Activated T-helper 1 cell treated with anti-CD3 and anti-CD28 coated beads, Interleukin-2, amount 50 U/mL, for 16 hours (primary cell): ENCODE measurements at places on chromosomes 3 and 15.

- no peak for DNase-seq
These were observed 44.0 kb downstream of the PDE8A start for GRCh38 chr15:85025516-85026251.

GRCh38 chr15:78048628-78048920 lies 28.9 kb downstream of the TBC1D2B start:
- DNase-seq = no peak

DNA sequence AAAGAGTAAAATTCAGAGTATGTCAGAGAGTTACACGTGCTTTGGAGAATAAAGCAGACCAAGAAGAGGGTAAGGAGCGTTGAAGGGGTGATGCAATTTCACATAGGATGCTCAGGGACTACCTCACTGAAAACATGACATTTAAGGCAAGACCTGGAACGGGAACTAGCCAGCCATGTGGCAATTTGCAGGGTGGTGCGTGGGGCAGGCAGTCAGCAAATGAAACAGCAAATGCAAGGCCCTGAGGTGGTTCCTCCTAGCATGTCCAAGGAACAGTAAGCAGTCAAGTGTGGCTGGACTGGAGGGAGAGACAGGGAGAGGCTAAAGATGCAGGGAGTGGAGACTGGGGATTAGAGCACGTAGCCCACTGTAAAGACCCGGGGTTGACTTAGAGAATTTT lies 146.1 kb upstream of the LPP start:
- no peak for DNase-seq

GRCh38 chr3:16871915-16872842 lies 12.6 kb upstream of the PLCL2 start:
- no peak for DNase-seq

DNA sequence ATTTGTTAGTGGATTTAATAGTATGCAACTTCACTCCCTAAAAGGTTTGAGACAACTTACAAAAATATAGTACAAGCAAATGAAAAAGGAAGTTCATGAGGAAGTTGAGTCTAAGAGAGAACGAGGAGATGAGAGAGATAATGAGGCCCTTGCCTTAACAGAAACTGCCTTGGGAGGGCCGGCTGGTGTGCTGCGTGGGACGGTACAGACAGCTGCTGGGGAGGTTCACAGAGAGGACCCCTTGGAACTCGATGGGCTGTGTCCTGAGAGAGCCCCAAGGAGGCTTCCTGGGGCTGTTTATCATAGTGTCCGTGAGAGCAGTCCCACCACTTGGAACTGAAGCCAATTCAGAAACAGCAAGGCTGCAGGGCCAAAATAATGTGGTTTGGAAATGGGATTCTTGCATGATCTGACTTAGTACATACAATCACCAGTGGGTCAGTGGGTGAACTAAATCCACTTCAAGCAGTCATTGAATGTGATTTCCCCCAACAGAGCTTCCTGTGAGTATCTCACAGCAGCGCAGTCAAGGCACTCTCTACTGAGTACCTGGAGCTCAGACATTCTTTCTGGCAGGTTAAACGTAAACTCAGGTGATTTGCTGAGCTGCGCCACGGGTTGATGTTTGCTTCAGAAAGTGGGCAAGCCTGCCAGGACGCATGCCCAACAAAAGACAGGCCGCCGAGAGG lies 90.8 kb downstream of the CRTC3 start:
- DNase-seq = no peak

- DNase-seq = no peak
These were observed 57.3 kb upstream of the DLG1 start for GRCh38 chr3:197355713-197356112.

GRCh38 chr3:492586-493316 lies 296.2 kb downstream of the CHL1 start:
- DNase-seq = no peak

DNA sequence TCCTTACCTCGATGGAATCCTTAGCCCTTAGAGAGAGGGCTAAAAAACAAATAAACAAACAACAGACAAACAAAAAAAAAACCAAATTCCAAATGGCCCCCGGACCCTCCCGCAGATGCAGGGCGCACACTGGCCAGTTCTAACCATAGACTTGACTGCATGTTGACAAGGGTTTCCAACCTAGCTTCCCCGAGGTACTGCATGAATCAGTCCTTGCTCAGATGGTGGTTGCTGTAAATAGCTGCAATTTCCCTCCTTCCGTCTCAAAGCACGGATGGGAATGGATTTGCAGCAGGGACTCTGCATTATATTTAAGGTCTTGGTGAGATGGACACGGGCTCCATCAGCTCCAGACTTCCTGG lies 162.8 kb downstream of the CD47 start:
- no peak for DNase-seq

GRCh38 chr3:32371461-32372212 lies 20.0 kb upstream of the CMTM7 start:
- no peak for DNase-seq

DNA sequence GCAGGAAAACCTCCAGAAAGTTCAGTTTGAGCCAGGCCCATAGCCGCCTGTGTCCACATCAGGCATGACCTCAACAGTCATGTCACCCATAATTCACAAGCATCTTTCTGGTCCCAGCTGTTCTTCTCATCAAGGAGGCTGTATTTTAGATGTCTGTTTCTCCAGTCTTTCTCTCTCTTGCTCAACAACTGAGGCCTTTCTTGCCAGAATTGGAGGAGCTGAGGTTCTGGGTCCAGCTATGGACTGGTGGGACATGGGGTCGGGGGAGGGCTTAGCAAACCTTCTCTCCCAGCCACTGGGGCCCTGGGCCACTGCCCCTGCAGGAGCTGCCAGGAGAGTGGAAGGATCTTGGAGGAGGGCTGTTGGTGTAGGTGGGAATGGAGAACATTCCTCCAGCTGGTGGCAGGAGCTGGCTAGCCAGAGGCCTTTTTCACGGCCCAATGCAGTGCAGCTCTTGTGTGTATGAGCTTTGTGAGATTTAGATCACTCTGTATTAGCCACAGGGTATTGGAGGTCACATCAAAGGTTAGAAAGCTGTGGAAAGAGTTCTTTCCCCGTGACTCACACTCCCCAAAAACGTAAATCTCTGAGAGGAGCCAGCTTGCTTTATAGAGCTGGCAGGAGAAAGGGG lies 23.5 kb downstream of the MAGEF1 start:
- DNase-seq = no peak

- DNase-seq = no peak
These were observed 139.2 kb downstream of the RBMS3 start for GRCh38 chr3:29420106-29420505.

DNA sequence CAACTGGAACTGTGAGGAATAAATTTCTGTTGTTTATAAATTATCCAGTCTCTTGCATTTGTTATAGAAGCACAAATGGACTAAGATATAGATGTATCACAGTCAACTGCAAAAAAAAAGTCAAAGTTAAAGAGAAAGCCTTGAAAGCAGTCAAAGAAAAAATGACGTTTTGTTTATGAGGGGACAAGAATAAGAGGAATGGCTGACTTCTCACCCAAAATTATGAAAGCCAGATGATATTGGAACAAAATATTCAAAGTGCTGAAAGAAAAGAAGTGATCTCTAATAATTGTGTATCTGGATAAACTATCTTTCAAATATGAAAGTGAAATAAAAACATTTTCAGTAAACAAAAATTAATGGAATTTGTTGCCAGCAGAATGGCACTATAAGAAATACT lies 171.8 kb upstream of the IGF1R start:
- DNase-seq = no peak

- no peak for DNase-seq
These were observed 26.0 kb upstream of the MAGEF1 start for GRCh38 chr3:184737641-184738505.

DNA sequence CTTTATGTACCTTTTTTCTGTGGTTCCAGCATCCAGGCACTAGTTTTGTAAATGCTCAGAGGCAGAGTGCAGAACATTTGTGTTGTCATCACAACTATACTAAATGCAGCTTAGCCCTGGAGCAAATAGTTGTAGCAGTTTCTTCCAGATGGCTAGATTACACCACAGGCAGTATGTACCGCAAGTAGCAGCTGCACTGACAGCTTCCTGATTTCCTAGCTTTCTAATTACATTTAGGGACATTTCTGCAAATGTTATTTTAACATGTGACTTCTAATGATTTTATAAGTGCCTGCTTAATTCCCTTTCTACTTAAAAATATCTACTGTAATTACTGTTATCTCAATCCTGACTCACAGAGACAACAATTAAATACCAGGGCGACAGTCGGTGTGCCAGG lies 106.5 kb downstream of the NR2E3 start:
- DNase-seq = no peak

- DNase-seq = no peak
These were observed 105.3 kb upstream of the UBE3A start for GRCh38 chr15:25544076-25544475.

GRCh38 chr3:187951452-187952190 lies 202.3 kb upstream of the LPP start:
- no peak for DNase-seq

DNA sequence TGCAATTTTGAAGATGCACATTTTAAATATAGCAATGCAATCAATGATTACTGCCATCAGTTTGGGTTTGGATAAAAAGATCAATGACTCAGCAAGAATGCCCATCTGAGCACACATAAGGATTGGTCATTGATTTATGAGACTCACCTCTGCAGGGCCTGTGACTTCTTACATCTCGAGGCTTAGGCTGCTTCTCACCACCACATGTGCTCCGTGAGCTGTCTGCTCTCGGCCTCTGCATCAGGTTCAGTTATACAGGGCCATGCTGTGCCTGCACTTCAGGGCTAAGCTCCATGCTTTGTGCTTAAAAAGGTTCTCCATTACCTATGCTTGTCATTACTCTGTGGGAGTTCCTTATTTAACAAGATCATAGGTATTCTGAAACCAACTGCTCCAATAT lies 887.5 kb downstream of the DIPK2A start:
- DNase-seq = no peak

DNA sequence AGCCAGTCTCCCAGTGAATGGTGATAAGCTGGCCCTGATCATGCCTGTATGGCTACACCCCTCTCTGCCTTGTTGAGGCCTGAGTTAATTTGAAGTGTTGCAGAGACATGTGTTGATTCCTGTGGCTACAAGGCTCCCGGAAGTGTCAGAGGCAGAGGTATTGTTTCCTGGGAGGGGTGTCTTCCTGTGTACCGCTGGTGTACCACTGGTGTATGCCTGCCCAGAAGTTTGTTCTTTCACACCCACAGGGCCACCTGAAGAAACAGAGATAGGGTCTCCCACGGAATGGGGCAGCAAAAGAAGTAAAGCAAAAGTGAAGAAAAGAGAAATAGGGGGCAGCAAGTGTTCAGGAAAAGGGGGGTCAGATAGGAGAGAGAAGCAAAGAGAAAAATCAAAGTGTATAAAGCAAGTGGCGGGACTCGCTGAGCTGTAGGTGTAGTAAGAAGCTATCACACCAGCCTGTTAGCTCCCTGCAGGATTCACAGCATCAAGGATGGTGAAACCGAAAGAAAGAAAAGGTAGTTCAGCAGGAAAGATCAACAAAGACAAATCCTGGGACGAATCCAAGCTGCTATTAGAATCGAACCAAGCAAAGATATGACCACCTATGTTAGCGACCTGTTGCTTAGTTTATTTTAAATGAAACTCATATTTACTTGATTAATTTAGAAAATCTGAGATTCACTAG lies 36.6 kb upstream of the CD47 start:
- peak; percentile 27 for DNase-seq

DNA sequence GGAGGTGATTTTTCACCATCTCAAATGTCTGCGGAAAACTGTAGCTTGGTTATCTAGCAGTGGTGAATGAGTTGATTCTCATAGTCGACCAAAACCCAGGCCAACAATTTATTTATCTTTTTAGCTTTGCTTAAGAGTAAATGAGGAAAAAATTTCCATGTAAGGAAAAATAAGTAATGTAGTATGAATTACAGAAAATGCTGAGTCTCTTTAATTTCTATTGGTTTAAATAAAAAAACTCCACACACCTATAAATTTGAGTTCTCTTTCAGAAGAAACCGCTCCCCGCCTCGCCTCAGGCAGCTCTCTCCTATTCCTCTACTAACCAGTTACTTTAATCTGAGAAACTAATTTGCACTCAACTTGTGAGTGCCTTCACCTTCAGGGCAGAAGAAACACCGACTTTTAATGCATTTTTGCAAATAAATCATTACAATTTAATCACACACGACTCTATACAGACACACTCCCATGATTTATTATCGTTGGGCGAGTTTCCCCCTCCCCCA lies 540 bp upstream of the RSRC1 start:
- no peak for DNase-seq

- DNase-seq = no peak
These were observed 157.3 kb downstream of the IGF1R start for GRCh38 chr15:98805434-98806274.

DNA sequence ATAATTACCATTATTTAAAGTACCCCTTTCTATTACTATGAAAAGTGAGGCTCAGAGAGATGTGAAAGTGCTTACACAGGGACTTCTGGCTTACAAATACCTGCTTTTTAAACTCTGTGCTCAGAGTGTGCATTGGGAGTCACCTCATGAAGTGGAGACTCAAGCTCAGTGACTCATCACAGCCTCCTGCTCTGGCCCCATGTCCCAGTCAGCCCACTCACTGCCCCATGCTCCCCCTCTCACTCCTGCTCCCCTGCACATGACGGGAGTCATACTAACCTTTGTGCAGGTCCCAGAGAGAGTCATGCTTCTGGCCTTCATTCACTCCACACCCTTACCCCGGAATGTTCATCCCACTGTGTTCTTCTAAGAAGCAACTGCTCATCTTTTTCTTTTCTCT lies 20.2 kb downstream of the CCR1 start:
- DNase-seq = no peak

GRCh38 chr3:14031271-14031670 lies 93.4 kb downstream of the CHCHD4 start:
- DNase-seq = no peak
